ENCODE measurements at places on chromosomes 7 and 10.

GRCh38 chr7:134356421-134356936 lies 39.7 kb upstream of the SLC35B4 start:
- DNase-seq, result no peak

GRCh38 chr7:154484406-154484805 lies 432.2 kb downstream of the DPP6 start:
- DNase-seq, result no peak

- DNase-seq, result no peak
These were observed 140.6 kb downstream of the TMEM168 start for GRCh38 chr7:112649560-112649959.

DNA sequence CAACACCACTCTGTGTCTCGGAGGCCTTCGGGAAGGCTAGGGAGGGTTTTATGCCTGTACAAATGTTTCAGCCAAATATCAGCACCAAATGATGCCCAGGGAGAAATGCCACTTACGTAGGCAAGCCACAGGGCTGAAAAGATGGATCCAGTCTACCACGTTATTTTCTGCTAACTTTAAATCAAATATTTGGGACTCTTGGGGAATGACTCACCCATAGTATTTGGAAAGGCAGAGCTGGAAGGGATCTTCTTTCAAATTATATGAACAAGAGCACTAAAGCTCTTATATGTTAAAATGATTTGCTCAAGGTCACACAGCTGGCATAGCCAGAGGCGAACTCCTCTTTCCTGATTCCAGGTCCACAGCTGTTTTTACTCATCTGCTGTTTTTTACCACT lies 591.4 kb downstream of the SORCS1 start:
- DNase-seq, result no peak

DNA sequence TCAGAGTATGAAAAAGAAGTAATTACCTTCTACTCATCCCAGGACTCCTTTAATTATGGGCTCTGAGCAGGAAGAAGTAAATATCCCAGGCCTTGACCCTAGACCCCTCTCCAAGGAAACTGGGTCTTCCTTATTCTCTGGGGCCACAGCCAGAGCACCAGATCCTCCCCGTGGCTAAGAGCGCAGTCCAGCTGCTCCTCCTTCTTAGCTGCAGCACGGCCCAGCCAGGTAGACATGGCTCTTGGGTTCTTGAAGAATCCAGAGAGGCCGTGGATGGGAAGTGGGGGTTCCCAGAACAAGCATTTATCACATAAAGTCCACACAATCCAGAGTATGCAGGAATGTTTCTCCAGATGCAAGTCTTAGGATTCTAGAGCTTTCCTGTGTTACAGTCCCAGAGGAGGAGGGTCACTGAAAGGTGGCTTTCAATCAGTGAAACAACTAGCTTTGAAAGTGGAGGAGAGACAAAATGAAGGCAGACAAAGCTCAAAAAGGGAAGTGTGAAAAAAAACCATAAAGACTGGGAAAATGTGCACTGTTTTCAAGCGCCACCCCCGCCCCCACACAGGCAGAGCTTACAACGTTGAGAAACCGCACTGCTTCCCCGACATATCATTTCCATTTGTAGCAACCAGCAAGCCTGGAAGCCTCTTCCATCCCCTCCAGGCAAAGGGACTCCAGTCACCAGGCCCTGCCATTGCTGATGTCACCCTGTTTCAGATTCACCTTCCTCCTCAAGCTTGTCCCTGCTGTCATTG lies 396.5 kb upstream of the MKI67 start:
- no peak for DNase-seq

GRCh38 chr10:119302591-119303253 lies 95.4 kb downstream of the GRK5 start:
- DNase-seq, result no peak

DNA sequence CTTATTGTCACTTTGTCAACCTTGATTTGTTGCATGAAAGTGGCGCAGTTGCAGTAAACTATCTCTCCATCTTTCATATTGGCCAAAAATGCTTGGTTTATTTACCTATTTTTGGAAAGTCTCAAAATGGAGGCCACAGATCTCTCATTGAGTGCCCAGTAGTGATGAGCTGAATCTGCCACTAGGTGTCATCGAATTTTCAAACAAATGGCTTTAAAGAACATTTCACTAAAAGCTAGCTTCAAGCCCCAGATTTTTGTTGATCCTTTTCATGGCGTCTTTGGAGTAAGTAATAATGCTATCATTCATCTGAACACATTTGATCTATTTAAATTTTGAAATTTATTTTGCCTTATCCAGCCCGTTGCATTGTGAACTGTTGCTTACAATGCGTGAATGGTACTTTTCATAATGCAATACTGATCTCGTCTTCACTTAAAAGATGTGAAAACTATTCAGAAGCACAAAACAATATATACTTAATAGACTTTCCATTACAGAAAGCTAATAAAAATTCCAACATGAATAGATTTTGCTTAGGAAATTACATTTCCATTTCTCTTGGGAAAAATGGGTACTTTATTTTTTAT lies 236.2 kb downstream of the DNAJB9 start:
- no peak for DNase-seq

DNA sequence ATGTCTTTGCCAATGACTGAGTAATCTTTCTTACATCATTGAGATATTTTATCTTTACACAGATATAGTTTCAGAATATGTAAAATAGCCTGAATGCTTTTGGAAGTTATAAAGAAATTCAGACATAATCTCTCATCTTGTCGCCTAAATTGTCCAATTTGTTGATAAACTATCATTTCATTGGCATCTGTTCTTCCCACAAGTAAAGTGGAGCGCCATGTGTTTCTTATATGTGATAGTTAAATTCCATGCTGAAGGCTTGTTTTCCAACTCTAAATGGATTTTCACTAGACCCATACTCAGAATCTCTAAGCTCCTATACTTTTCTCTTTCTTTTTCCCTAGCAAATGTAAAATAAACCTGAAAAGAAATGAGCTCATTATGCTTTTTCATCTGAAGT lies 640.1 kb upstream of the MBL2 start:
- no peak for DNase-seq

DNA sequence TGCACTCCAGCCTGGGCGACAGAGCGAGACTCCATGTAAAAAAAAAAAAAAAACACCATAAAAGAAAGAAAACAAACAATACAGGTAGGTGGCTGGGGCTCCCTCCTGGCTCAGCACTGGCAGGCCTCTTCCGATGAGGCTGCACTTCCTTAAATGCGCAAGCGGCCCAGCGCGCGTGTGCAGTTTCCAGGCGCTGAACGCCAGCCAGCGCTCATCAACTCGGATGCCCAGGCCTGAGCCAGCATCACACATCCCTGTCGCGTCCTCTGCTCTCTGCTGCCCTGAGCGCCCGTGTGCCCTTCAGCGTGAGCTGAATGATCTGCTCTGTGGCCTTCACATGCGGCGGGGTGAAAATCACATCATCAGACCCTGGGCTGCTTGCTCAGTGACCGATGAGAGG lies 31.8 kb downstream of the NUDT1 start:
- DNase-seq, result no peak

DNA sequence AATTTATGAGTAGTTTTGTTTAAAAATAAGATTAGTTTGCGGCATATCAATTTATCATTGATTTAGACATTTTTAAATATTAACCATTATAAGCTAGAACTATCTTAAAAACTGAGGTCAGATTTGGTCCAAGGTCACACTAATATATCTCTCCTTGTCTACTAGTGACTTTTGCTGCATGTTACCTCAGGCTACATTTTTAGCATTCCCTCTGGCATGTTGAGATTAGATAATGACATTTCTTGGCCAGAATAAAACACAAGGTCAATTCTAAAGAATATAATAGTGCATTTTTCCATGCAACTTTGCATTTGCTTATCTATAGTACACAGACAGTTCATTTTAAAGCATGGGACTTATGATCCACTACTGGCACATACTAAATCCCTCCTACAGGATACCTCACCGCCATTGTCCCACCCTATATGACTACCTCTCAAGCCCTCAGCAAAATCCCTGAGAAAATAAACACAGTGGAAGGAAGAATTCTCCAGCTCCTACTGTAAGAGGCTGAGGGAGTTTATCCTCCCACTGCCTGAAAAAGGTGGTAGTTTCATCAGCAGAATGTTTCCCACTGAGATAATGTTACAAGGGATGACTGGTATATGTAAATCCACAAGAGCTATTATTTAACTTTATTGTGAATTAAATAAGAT lies 816.4 kb downstream of the GRM8 start:
- DNase-seq, result no peak

GRCh38 chr7:153447011-153447410 lies 605.2 kb upstream of the DPP6 start:
- DNase-seq, result no peak

DNA sequence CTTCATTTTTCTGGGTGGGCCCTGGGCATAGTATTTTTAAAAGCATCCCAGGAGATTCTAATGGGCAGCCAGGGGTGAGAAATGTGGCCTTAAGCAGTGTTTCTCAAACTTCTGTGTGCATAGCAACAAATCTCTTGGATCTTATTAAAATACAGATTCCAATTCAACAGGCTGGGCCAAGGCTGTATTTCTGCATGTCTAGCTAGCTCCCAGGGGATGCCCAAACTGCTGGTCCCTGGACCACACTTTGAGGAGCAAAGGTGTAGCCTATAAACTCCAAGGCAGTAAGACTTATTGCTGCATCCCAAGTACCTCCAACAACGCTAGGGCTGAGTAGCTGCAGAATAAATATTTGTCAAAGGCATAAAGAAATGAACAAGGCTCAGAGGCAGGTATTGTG lies 292.9 kb upstream of the ZMIZ1 start:
- no peak for DNase-seq

DNA sequence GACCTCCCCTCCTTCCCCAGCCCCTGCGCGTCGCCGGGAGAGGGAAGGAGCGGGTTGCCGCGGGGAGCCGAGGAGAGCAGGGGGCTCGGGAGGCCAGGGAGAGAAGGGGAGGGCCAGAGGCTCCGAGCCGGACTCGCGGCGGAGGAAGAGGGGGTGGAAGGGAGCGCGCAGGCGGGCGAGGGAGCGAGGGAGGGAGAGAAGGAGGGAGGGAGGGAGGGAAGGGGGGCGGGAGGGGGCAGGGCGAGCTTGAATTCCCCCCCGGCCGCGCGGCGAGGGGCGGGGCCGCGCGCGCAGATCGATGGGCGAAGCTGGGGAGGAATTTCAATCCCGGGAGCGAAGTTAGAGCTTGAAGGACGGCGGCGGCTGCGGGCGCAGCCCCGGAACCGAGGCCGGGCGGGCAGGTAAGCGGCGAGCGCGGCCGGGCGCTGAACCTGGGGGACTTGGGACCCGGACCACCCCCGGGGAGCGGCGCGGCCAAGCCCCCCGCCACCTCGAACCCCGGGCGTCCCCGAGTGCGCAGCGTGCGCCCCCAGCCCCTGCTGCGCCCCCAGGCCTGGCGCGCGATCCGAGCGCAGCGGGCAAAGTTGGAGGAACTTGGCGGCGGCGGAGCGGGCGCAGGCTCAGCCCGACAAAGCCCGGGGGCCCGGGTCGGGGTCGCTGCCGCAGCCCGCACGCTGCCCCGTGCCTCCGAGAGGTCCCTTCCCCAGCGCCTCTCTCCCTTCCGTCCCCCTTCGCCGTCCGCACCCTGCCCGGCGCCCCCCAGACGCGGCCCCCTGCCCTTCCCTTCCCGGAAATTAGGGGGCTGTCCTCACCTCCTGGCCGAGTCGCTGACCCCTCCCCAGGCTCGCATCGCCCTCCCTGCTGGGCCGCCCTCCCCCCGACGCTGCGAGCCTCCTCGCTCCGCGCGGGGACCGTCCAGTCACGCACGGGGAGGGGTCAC lies at the start of gene ELFN1:
Gene ELFN1 (plus strand): TSS at position 324 of the 940 bp plus-strand sequence. CDS start 74,320 bp downstream, outside the sequence.
- no peak for DNase-seq

DNA sequence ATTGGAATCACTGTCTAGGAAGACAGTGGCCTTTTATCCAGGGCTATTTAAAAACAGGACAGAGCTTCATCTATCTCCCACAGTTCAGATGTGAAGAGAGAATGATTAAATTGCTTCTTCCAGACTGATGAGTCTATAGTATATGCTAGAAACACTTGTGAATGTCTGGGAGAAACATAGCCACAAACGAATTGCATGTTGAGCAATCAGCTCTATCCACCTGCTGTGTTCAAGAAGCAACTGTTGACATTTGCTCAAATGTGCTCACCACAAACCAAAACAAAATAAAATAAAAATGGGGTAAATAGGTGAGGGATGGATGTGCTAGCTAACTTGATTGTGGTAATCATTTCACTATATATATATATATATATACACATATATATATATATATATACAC lies 195.1 kb downstream of the HECW1 start:
- no peak for DNase-seq

DNA sequence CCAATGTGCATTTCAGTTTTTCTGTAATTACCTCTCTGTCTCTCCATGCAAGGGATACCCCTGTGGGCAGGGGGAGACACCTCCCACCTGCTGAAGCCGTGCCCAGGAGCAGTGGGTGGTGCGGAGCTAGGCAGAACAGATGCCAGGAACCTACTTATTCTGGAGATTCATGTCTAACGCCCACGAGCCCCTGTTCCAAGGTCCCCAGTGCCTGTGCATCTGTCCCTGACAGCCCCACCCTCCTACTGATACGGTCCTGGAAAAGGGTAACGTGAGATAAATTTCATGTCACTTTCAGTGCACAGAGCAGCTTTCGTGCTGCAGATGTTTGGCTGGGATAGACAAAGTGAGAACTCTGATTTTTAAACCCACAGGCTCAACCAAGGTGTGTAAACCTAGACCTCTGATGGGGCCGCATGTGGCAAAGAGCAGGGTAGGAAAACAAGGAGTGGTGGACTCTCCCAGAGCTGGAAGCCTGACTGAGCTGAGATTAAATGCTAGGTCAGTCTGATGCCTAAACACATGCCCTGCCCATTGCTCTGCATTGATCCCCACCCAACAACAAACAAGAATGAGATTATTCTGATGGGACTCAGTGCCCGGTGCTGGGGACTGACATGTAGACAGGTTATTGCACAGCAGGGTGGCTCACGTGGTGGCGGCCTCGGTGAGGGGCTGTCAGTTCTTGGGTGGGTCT lies 123.6 kb upstream of the GDF10 start:
- DNase-seq, result no peak

- DNase-seq, result no peak
These were observed 13.3 kb downstream of the IFIT5 start for GRCh38 chr10:89427629-89428028.

DNA sequence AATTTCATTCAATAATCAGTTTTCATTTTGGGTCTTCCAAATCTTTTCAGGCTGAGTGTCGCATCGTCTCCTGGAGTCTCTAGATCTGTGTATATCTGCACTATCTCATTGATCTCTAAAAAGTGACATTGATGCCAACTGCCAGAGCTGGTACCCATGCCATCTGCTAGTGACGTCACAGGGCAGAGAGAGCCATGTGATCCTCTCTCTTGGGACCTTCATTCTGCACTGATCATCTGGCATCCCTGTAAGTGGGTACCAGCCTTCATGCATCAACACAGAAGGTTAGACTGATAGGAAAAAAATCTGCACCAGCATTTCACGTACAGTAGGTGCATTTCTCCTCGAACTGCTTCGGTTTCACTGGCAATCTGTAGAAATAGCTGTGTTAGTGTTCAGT lies at the start of gene NEUROD6:
Gene NEUROD6 (minus strand): TSS at position 124 of the 400 bp plus-strand sequence. CDS start 1,458 bp downstream, outside the sequence.
- DNase-seq, result no peak

DNA sequence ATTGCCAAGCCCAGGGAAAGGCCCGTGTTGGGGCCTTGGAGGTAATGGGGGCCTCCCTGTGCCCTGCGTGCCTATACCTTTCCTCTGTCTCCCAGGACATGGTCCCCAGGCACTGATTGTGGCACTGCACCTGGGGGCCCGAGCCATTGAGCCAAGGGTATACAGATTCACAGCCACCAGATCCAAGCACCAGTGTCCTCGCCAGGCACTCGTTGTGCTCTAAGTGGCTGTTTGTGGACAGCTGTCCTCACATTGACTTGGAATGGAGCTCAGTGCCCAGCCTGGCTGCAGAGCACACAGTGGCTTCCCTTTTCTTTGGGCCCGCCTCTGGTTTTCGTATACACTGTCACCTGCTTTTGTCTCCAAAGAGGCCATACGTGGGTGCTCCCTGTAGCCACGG lies 72.0 kb upstream of the BTBD16 start:
- no peak for DNase-seq

Measured in activated naive CD4-positive, alpha-beta T cell (primary cell).